T47D (cell line): ENCODE measurements at places on chromosomes 3 and 15.

DNA sequence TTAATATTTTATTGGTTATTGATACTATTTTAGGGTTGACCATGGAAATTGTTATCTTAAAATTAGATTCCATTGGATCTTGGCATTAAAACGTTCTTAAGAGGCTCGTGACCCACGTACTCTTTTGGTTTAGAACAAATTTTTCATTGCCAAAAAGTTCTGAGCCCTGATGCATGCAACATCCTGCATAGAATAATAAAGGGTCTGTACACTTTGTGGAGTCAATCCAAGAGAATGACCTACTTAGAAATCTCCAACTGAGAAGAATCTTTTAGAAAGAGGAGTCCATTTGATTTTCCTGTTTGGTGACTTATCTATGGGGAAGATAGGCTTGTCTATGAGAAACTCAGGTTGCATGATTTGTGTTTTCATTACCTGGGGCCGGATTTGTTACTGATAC, 404.2 kb upstream of the RGMA start:
- DNase-seq, result no peak

DNA sequence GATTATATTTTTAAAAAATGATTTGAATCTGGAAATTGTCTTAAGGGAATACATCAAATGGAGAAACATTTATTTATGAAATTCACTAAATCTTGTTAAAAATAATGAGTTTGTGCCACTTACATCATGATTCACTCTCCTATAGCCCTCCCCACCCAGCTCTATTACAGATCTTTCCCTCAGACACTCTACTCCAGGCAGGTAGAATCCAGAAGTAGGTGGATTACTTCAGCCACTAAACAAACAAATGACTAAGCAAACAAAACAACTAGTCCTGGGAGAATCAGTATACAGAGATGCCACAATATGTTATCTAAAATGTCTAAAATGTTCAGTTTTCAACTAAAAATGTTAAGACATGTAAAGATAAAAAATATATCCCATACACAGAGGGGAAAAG, 608.1 kb upstream of the UBE2E2 start:
- no peak for DNase-seq

DNA sequence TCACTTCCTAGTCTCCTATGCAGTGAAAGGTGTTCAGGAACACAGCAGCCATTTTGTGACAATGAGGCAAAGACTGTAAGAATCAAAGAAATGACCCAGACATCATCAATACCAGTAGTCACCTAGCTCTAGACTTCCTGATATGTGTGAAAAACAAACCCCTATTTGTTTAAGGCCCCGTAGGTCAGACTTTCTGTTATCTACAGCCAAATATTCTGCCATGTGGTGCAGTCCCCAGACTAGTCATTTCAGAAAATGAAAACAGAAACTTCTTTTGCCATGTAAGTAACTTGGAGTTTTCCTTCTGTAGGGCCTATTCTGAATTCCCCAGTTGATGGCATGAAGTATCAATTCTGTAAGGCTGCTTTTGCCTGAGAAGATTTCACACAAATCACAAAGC, 181.7 kb upstream of the SNTN start:
- DNase-seq, result no peak

DNA sequence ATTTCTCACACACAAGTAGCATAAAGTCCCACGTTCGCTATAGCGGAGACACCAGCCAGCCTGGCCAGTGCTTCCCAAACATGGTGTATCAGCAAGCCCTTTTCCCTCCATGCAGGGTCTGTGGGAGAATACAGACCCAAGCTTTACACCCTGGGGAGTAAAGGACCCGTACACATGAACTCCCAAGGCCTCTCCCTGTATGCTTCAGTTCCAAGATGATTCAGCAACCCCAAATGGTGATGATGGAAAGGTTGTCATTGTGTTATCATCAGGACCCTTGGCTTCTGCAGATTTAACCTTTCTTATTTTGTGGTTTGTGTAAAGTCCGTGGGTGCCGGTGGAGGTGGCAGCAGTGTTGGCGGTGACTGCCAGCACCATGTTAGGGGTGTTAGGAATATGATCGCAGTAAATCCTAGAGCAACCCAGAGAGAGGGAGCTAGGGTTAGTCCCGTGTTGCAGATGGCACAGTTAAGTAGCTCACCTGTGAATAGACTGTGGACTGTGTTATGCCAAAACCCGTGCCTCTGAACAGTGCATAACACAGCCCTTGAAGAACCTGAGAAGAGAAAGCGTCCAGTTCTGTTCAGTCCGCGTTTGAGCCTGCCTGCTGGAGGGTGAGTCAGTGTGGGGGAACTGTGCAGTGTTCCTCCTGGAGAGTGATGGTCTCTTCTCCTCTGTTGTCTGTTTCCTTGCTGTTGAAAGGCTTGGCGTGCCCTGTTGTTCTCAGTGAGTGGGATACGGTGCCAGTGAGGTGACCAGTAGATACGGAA, 174.3 kb downstream of the APBA2 start:
- no peak for DNase-seq

DNA sequence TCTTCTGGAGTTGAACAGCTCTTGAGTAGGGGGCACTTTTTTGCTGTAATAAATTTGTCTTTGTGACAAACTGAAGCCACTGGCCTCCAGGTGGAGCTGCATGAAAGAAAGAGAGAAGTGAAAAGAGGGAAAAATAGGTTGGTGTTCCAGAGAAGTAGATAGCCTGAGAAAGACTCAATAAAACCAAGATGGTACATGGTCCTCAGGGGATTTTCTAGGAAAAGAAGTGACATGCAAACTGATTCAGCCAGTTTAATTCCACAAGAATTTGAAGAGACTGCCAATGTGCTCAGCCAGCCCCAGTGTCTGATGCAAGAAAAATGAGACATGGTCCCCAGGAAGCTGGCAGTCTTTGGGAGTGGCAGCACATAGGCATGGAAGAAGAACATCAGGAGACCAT, 152.7 kb downstream of the CD47 start:
- DNase-seq, result peak; percentile 71

DNA sequence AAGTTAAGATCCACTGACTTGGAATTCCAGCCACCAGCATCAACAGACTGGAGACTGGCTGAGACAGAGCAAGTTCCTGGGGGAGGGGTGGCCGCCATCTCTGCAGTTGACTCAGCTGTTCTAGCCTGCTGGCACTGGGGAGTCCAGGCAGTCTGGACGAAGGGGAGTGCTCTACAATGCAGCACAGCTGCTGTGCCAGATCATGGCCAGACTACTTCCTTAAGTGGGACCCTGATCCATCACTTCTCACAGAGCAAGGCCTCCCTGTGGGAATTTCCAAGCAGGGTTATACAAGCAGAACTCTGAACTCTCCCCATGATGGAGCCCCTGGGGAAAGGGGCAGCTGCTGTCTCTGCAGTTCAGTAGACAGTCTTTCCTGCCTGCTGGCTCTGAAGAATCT, 35.2 kb downstream of the PYGO1 start:
- no peak for DNase-seq

GRCh38 chr15:68318008-68318835, 40.7 kb downstream of the FEM1B start:
- no peak for DNase-seq

DNA sequence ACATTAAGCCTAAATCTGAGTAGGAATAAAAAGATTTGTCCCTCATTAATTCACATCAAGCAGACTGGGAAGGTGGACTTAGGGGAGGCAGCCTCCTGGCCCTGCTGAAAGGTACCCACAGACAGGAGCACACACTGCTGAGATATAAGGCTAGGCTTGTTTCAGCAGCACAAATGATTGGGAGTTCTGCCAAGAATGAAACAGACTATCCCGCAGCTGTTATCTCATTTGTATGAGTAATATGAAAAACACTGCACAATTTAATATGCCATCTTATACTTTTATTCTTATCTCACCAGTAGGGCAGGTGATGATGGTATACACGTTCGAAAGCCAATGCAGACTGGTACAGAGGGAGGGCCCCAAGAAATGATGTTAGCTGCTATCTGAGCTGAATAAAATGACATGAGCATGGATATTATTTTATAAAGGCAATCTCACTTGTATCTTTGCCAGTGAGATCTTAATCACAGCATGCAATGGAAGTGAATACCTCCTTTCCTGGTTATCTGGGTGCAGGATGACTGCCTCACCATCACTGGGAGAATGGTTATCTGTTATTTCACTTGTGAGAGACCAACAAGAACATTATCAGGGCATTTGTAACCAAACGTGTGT, 258.7 kb upstream of the PPP2R3A start:
- no peak for DNase-seq

DNA sequence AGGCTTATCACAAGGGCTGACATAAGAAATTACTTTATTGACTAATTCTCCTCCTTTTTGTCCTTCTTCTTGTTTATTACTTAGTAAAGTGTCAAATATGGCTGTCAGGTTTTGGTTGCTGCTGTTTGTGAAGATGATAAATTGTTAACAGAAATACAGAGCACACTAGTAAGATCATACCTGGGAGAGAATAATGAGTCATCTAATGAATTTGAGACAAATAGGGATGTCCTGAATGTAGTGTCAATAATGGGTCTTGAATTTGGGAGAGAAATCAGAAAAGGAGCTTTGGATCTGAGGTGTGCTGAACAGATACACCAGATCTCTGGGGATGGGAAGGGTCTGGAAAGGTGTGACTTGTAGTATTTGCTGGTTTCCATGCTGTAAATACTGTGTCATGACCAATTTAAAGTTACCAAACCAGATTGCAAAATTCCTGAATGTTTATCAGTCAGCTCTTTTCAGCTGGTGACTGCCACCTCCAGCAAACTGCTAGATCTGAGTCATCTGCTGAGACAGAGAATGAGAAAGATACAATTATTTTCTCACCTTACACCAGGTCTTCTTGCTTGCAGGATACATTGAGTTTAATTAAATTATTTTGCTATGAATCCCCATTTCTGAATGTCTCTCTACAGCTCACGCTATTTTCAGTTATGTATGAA, 76.7 kb upstream of the SATB1 start:
- no peak for DNase-seq

GRCh38 chr15:79028411-79028964, 62.1 kb downstream of the RASGRF1 start:
- peak; percentile 69 for DNase-seq

DNA sequence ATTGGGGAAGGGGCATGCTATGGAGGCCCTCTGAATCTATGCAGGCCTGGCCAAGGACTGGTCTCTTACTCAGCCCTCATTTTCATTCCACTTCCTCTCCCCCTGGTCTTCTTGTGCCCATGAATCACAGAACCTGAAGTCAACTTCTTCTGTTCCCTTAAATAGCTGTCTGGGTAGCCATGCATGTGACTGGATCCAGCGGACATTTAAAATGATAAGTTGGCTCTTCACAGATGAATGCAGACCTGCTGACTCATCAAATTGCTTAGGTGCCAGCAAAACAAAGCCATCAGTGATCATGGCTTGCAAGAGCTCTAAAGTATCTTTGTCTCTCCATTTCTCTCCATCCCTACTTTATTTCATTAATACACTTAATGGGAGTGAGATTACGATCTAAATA, 90.1 kb upstream of the CADPS start:
- DNase-seq, result no peak

GRCh38 chr15:34889476-34889875, 80.1 kb downstream of the AQR start:
- DNase-seq, result no peak

DNA sequence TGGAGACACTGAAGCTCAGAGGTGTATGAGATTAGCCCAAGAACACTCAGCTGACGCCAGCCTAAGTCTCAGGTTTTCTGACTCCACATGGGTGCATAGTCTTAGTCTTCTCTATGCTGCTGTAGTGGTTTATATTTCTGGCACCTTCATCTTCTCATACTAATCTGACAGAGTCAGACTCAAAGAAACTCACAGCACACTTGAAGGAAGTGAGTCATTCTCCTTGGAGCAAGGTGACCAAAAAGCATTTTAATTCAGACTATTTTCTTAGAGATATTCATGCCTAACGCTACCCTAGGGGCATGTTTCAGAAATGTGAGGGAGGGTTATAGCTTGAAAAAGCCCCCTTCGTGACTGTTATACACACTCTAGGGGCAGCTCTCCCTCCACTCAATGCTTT, 775.3 kb upstream of the ARPP21 start:
- no peak for DNase-seq

- DNase-seq, result no peak
Measured at GRCh38 chr3:54987719-54988118, 59.9 kb upstream of the LRTM1 start.

DNA sequence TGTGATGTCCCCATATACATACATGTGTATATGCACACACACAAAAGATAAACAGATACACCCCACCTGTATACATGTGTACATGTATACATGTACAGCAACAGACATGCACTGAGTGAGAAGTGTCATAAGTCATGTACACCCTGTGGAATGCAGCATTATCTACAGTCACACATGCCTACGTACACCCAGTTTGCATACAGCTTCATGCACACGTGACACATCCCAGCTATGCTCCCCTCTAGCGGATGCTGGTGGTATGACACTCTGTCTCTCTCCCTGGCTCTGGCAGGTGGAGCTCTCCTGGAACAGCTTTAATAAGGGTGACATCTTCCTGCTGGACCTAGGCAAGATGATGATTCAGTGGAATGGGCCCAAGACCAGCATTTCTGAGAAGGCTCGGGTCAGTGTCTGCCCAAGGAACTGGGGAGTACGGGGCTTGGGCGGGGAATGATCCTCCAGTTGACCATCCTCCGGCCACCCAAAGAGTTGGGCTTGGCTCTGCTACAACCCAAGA, 6.3 kb downstream of the VILL start:
- DNase-seq, result peak; percentile 83

GRCh38 chr3:4825436-4826236, 153.6 kb upstream of the BHLHE40 start:
- DNase-seq, result peak; percentile 18

- no peak for DNase-seq
Measured at GRCh38 chr3:26281284-26281985, 341.1 kb upstream of the LRRC3B start.

DNA sequence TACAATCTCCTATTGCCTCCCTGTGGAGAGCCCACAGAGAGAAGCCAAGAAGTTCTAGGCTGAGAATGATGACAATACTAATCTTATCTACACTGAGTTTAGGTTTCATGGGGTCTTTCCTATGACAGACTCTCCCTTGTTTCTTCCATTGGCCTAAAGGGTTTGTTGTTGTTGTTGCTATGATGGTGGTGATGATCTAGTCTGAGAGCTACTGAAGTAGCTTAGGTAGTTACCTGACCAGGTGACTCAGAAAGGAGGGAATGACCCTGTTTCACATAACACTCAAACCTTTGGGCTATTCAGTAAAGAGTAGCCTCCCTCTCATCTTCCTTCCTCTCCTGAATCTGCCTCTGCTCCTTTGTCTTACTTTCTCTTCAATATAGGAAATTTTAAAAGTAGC, 170.2 kb downstream of the GMNC start:
- no peak for DNase-seq

DNA sequence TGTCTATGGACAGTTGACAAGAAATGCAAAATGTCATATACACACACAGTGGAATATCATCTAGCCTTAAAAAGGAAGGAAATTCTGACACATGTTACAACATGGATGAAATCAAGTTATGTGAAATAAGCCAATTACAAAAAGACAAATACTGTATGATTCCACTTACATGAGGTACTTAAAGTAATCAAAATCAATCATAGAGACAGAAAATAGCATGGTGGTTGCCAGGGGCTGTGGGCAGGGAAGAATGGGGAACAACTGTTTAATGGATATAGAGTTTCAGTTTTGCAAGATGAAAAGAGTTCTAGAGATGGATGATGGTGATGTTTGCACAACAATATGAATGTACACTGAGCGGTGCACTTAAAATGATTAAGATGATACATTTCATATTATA, 613.8 kb upstream of the ZNF385D start:
- no peak for DNase-seq
